ENCODE measurements at places on chromosomes 7 and 10.

- DNase-seq, result no peak
Observed at GRCh38 chr10:49631975-49632374, 18.1 kb downstream of the CHAT start.

DNA sequence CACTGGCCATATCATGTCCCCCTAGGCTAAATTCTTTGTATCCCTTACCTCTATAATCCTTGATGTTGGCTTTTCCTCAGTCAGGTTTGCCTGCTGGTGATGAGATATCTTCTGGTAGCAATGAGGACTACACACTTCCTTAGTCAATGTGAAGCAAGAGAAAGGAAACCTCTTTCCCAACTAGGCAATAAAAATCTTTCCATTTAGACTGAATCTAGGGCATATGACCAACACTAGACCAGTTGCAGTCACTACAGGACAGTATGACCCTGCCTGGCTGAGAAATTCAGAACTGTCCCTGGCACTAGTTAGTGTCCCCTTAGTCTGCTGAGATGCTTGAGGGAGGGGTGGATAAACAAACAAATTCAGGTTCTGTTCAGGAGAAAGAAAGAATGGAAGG lies 142.6 kb downstream of the RNLS start:
- no peak for DNase-seq

DNA sequence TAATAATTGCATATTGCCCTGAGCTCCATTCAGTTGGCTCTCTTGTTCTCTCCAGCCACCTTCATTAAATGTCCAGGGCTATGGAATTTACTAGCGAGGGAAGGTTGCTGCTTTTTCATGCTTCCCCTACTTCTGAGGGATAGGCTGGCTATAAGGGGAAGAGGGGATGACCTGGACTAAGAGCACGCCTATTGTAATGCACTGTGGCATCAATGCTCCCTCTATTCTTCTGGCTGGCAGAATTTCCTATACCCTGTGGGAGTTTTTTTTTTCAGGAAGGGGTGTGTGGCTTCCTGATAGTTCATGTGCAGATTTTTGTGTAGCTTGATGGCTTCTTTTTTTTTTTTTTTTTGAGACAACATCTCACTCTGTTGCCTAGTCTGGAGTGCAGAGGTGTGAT lies 155.8 kb downstream of the SND1 start:
- DNase-seq, result no peak

DNA sequence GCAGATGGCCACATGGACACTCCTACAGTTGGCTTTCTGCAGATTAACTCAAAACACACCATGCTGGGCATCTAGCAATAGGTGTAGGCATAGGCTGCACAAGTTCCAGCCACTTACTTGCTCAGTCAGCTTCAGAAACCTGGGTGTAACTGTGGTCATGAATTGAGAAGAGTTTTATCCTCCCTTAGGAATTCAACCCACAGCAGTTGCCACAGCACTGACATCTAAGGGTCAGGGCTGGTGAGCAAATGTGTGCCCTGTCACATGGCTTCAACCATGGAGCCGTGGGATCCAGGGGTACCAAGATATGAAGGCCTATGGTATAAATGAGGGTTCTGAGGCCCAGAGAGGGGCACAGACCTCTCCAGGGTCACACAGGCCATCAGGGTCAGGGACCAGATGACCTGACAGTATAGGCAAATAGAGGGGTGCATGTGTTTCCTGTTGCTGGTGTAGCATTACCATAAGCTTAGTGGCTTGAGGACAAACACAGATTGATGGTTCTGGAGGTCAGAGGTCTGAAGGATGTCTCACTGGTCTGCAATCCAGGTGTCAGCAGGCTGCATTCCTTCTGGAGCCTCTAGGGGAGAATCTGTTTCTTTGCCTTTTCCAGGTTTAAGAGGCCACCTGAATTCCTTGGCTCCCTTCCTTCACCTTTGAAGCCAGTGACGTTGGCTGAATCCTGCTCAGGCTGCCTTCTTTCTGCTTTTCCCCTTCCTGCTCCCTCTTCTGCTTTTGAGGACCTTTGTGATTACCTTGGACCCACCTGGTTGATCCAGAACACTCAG lies 24.1 kb downstream of the MINDY4 start:
- DNase-seq, result peak; percentile 68

DNA sequence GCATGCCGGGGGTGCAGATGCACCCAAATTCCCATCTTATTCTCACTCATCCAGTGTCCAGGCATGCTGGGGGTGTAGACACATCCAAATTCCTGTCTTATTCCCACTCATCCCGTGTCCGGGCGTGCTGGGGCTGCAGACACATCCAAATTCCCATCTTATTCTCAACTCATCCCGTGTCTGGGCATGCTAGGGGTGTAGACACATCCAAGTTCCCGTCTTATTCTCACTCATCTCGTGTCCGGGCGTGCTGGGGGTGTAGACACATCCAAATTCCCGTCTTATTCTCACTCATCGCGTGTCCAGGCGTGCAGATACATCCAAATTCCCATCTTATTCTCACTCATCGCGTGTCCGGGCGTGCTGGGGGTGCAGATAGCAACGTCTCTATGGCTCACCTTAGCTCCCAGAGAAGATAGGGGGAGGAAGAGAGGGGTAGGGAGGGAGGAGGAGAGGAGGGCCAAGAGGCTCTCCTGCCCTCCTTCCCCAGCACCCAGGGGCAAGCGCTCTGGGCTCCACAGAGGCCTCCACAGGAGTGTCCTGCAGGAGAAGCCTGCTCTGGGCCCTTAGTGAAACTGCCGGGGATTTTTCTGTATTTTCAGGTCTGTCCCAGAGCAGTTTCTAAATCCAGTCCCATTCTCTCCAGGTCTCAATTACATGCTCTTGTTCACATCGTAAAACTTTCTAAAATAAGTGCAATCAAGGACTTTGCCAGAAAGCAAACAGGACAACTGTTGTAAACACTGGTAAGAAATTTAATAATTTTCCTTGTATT lies 210.8 kb downstream of the DIP2C start:
- no peak for DNase-seq
